ENCODE measurements at places on chromosomes 5 and 9.

DNA sequence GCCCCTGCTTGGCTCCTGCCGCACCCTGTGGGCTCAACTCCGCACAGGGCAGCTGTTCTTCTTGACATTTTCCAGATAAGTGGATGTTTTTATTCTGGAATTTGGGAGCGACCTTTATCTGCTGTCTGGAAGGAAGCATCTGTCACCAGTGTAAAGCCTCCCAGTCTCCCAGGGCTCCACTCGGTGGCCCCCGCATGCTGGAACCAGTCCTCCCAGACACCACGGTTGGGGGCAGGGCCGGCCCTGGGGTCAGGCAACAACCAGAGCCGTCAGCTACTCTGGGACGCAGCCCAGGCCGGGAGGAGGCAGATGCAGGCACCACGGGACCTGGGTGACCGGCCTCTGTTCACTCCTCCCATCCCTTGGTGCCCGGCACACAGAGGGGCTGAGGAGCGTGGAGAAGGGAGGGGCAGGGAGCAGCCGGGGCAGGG, 92.8 kb upstream of the ADAMTS2 start:
- no peak for DNase-seq

- DNase-seq: no peak
These were observed 585.3 kb downstream of the EBF1 start for GRCh38 chr5:158514319-158514985.

- no peak for DNase-seq
These were observed 612.1 kb upstream of the CDH6 start for GRCh38 chr5:30581198-30581935.

GRCh38 chr9:96150324-96151227, 151.4 kb downstream of the HSD17B3 start:
- peak; percentile 63 for DNase-seq

DNA sequence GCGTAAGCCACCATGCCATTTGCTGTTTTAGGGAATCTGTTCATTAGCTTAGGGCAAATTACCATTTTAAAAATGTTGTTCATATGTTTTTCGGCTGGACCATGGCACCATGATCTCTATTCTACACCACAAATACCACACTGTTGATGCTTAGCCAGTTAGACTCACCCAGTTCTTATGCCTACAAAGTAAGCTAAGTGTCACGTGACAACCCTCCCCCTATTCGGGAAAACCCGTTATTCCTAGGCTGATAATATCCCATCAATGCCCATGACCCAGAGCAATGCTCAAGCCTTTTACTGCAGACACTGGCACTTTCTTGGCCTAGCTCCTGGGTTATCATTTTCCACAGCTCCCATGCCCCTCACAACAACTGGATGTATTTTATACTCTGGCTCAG, 280.3 kb upstream of the KLF9 start:
- no peak for DNase-seq
